ENCODE measurements at places on chromosomes 12 and 14. TPM values are rescaled to one million over a fixed set of nuclear protein-coding genes. Genes with fewer than 3 reads are reported as not detected.
A peak's percentile ranks its signal among the peaks of the same experiment; 100 is the strongest.

The GLIPR1L2 gene
- total RNA-seq: 0.26 TPM

The NOPCHAP1 gene
- 14.3 TPM for total RNA-seq

The A2M gene
- total RNA-seq: 1.4 TPM

The ERP29 gene
- total RNA-seq: 150 TPM

The SLC2A13 gene
- 15.8 TPM for total RNA-seq

The TAS2R14 gene
- total RNA-seq: 2.0 TPM

The CRACR2A gene
- total RNA-seq: 6.5 TPM

The COA8 gene
- total RNA-seq: 45.2 TPM

The RPS26 gene
- 45.8 TPM for total RNA-seq

GRCh38 chr14:88078525-88078924, 73.6 kb downstream of the GPR65 start:
- DNase-seq: no peak

DNA sequence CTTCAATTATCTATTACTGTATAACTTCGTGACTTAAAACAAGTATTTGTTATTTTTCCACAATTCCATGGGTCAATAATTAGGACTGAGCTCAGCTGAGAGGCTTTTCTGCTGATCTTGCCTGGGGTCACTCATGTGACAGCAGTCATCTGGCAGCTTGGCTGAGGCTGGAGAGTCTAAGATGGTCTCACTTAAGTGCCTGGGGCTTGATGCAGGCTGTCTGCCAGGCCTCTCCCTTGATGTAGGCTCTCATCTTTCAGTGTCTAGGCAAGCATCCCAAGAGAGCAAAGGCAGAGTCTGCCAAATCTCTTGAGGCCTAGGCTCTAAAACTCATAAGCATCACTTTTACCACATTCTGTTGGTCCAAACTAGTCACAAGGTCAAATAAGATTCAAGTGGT, 93.2 kb downstream of the NKX2-1 start:
- DNase-seq: no peak

GRCh38 chr14:105180592-105181548, at the start of gene NUDT14:
TSS of gene NUDT14 (minus strand) at chr14:105181312. CDS start at chr14:105181209, 103 bp downstream.
- DNase-seq: peak; percentile 78

GRCh38 chr14:81209167-81209836, 11.5 kb downstream of the GTF2A1 start:
- no peak for DNase-seq

DNA sequence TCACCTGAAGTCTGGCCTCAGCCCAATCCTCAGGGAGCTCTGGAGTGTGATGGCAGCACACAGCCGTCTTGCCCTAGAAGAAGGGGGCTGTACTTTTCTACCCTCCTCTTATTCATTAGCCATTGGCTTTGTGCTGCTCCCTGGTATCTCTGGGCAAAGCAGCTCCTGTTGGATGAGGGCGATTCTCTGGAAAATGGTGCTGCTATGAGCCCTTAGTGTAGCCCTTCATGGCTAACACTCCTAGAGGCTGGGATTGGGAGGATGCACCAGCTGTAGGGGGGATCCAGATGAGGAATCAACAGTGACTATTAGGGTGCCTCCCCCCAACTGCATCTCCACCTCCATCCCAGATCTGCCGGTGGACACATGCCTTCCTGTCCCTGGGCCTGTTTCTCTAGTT, 32.6 kb downstream of the RPH3A start:
- DNase-seq: no peak

- no peak for DNase-seq
These were observed 217.6 kb downstream of the PRKD1 start for GRCh38 chr14:29710015-29710414.

- DNase-seq: no peak
These were observed 147.7 kb downstream of the CALM1 start for GRCh38 chr14:90544566-90544965.

- DNase-seq: no peak
These were observed 10.7 kb upstream of the LYZ start for GRCh38 chr12:69337311-69338090.

DNA sequence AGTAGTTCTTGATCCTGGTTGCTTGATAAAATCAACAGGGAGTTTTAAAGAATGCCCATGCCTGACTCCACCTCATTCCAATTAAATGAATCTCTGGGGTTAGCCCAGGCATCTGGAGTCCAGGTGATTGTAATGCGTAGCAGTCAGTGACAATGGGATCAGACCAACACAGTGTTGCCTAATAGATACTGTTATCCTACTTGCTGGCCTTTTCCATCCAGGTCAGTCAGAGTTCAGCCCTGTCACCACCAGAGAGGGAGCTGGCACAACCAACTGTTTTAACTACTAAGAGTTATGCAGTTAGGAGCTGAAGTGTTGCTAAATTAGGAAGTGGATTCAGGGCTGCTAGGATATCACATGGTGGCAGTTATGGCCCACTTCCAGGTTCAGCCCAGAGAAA, 107.1 kb downstream of the GPR135 start:
- DNase-seq: no peak

GRCh38 chr12:34298971-34299801, 276.9 kb downstream of the ALG10 start:
- DNase-seq: no peak

GRCh38 chr12:58819345-58819744, 101.0 kb downstream of the LRIG3 start:
- DNase-seq: no peak

DNA sequence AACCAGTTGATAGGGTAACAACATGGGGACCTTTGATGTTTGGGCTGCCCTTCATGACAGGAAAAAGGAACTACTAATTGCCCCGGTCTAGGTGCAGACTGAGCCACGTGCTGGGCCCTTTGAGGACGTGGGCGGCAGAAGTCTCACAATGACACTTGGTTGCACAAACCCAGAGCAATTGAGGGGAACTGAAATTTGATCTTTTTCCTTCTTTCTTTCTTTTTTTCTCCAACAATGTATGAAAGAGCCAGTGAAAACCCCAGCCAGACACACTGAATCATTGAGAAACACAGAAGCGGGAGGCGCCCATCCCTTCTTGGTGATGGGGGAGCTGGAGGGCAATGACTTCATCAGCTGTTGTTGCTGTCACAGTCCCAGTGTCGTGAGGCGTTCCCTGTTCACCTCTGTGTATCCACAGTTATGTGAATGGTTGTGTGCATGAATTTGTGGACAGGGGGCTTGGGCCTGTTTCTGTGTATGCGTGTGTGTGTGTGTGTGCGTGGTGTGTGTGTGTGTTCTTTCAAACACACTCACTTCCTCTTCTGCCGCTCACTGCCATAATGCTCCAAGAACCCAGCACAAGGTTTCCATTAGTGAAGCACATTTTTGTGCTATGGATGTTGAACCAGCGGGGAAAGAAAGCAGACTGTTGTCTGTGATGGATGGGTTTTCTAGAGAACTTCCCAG, 137.5 kb upstream of the CCND2 start:
- no peak for DNase-seq

- DNase-seq: no peak
These were observed 7.0 kb downstream of the ERGIC2 start for GRCh38 chr12:29374012-29374411.

DNA sequence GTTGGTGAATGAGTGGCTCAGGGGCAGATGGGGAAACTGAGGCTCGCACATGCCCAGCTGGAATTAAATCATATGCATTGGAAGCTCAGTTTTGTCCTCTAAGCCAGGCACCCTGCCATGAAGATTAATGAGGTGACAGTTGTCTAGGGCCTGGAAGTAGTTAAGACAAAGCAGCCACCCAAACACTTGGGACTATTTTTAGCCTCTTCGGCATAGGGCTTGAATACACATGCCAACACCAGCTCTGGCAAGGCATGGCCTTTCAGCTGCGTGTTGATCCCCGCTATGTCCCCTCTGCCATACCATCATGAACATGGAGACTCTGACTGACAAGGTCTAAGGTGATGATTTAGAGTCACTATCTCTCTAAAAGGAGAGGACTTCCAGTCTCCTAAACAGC, 250.2 kb downstream of the KSR2 start:
- DNase-seq: no peak

- no peak for DNase-seq
These were observed 521.6 kb downstream of the TRHDE start for GRCh38 chr12:72793796-72794195.

- DNase-seq: peak; percentile 46
These were observed 107.0 kb downstream of the HELB start for GRCh38 chr12:66409195-66409871.

DNA sequence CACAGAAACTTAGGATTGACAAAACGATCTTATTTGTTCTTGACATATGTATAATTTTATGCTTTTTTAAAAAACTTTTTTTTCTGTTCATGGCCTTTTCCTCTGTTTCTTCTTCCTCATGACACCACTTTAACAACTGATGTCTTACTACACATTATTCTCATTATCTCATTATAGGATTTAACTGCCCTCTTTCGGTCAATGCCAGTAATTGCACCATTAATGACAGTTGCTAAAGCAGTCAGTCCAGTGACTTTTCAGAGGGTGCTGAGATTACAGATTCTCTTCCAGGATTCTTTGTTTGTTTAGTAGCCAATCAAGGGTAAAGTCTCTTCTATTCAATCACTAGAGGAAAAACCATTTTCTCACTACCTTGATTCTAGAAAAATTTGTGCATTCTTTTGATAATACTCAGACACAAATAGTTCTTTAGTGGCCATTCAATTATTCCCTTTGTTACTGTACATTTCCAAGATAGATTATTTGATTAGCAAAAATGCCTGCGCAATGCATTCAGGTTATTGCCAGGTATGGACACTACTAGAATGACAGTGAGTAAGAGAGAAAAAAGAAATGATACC, 50.1 kb downstream of the KLRG1 start:
- no peak for DNase-seq

GRCh38 chr14:75904311-75904710, 77.5 kb downstream of the TGFB3 start:
- no peak for DNase-seq

DNA sequence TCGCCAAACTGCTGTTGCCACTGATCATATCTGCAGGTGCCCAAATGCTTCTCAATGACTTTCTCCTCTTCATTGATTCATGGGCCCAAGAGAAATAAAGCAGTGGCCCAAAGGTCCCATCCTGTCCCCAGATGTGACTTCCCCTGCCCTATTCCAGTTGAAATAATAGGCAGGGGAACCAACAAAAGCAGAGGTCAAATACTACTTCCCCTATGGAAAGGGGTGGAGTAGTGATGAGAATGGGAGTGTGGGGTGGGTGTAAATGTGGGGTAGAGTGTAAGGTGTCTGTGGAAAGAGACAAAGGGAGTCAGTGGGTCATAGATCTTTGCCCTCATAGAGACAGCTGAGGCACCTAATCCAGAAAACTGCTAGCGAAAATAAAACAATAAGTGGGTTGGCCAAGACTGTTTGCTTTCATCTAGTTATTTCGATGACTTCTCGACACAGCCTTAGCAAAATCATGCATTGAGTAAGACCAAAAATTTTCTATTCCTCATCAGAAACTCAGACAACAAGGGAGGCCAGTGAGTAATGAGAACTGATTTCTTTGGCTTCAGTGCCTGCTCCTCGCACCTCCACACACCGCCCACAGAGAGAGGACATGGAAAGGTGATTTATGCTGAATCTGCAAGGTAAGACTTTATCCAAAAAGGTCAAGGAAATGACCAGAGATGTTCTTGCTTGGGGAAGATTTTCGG, 10.9 kb upstream of the IL22 start:
- no peak for DNase-seq

DNA sequence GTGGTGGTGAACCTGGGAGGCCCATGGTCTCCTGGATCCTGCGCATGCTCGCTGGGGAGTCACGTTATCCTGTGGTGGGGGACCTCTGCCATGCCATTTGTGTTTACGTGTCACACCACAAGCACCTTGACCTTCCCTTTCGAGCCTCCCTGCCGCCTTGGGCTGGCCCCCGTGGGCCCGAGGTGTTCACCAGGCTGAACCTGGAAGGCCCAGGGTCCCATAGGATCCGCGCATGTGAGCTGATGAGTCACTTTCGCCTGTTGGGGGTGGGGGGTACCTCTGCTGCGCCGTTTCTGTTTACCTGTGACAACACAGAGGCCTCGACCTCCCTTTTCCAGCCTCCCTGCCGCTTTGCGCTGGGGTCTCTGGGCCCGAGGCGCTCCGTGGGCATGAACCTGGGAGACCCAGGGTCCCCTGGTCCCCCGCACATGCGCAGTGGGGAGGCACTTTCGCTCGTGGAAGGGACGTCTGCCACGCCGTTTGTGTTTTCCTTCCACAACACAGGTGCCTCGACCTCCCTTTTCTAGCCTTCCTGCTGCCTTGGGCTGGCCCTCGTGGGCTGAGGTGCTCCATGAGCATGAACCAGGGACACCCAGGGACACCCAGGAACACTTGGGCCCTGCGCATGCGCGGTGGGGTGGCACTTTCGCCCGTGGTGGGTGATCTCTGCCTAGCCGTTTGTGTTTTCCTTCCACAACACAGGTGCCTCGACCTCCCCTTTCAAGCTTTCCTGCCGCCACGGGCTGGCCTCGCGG, 334.1 kb downstream of the ALG10 start:
- DNase-seq: no peak

GRCh38 chr12:27966870-27967269, 5.7 kb downstream of the PTHLH start:
- DNase-seq: no peak

- no peak for DNase-seq
These were observed 108.7 kb upstream of the NCOR2 start for GRCh38 chr12:124675881-124676713.

GRCh38 chr12:12704593-12705230, 8.7 kb upstream of the GPR19 start:
- DNase-seq: peak; percentile 38

- DNase-seq: no peak
These were observed 17.8 kb upstream of the OXA1L start for GRCh38 chr14:22748631-22749068.

GRCh38 chr14:31084385-31084784, 58.2 kb upstream of the STRN3 start:
- no peak for DNase-seq

DNA sequence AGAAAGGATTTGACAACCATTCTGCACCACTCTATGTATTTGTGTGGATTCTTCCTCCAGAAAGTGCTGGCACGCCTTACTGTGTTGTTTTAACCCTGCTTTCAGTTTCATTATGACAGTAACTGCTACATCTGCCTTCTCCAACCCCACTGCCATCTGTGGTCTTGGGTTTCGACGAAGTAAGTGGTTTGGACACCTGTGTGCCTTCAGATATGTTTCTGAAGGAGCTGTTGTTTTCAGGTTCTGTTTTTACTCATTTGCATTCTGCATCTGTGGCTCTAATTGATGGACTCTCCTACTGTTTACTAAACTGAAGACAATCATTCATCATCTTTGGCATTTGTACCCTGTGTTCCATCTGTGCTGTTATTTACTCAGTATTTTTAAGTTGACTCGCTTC, 4.1 kb downstream of the TSHR start:
- no peak for DNase-seq

DNA sequence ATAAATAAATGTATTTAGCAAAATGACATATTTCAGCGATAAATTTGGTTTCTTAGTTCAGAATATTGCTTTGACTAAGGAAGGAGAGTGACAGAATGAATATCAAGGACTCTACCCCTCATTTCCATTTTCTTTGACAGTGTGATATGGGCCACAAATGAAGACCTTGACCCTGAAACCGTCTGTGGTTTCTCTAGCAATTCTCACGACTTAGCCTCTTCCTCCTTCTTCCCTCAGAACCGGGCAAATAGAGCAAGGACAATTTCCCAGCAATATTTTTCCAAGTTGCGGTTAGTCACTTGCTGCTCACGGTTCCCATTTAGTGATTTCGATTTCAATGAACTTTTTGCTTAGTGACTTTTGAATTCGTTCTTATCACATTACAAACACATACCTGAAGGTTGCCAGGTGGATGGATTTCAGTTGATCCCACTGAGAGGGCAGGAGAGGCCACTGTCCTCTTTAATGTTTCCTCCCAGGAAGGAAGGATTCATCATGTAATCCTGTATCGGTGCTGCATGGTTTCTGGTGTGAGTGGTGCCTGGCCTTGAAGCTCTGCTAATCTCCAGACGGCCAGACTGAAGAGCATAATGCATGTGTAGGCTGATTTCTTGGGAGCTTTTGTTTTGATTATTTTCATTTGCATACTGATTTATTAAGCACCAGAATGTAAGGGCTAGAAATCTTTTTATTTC, 77.6 kb downstream of the CHST11 start:
- DNase-seq: no peak

All from endothelial cell (in vitro differentiated cells).